Kidney (tissue), 22 donors: ENCODE measurements at places on chromosomes 16 and 17. TPM values are rescaled to one million over a fixed set of nuclear protein-coding genes. Genes with fewer than 3 reads are reported as not detected.

DNA sequence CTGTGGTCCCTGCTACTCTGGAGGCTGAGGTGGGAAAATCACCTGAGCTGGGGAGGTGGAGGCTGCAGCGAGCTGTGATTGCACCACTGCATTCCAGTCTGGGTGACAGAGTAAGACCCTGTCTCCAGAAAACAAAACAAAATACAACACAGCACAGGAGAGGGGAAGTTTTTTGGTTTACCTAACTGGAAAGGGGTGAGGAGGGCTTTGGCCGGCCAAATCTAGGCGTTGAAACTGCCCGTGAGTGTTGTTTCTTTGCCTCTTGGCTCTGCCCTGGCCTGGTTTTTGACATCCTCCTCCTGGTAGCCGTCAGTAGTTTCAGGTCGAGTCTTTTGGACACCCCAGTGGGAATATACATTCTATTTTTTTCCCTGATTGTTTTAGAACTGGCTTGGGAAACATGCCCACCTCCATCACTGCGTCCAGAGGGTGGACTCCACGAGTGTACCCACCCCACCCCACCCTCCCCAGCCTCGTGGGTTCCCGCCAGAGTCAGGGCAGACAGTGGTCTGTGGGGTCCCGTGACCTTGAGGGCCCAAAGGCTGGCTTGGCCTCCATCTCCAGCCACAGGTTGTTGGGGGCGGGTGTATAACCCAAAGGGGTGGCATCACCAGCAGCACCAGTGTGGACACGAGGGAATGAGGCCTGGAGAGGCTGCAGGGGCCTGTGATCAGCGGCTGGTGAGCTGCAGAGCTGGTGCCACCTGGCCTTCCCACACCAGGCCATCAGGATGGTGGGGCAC lies 42.7 kb downstream of the NT5M start:
- H3K36me3 ChIP-seq: no peaks in the 10 kb centered on the region
- H3K27me3 ChIP-seq: no peaks in the 10 kb centered on the region
- H3K4me1 ChIP-seq: no peaks in the 10 kb centered on the region
- H3K4me3 ChIP-seq: no peak overlapping the region
- no peak overlapping the region for H3K27ac ChIP-seq

The CCL1 gene
- not detected for total RNA-seq

- H3K4me3 ChIP-seq: no peak overlapping the region
- no peaks in the 10 kb centered on the region for H3K36me3 ChIP-seq
- H3K27ac ChIP-seq: no peak overlapping the region
- DNase-seq: peak; percentile 60
These were observed 8.4 kb upstream of the SLC47A2 start for GRCh38 chr17:19724501-19725420.

DNA sequence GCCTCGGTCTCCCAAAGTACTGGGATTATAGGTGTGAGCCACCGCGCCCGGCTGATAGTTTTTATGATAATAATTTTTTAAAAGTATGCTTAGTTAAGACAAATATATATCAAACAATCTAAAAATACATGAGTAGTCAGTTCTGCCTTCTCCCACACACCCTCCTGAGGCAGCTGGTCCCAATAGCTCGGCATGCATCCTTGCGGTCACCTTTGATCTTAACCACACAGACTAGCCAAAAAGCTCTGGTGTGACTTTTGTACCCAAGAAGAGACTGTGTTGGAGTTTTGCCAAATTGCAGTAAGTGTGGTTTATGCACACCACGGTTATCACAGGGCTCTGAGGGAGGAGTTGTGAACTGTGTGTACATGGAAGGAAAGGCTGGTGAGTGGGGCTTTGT lies 25.6 kb downstream of the ATP6V0A1 start:
- no peaks in the 10 kb centered on the region for H3K27me3 ChIP-seq
- DNase-seq: no peak
- H3K4me3 ChIP-seq: no peak overlapping the region
- no peak overlapping the region for H3K27ac ChIP-seq
- peaks cover 4% of the 10 kb centered on the region for H3K36me3 ChIP-seq

DNA sequence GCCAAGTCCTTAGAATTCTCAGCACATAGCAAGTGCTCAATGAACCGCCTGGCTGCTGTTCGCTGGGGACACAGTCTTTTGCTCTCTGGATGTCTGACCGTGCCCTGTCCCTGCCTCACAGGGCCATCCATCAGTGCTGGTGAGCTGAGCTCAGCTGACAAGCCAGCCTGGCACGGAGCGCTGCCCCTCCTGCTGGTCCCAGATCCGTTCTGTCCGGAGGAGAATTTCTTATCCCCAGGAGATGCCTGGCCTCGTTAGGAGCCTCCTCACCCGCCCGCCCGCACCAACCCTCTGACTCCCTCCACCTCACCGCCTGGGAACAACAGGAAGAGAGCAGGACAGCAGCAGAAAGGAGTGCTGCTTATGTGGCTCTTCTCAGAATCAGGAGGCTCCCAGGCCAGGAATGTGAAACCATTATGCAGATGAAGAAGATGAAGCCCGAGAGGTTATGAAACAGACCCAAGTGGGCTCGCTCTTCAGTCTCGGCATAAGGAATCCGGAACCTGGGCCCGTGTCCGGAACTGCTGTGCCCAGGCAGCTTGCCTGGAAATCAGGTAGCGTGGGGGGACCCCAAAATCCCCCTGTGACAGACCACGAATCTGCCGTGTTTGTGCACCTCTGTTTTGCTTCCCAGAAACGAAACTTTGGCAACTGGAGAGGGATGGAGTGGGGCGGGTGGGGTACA lies 28.8 kb upstream of the RMI2 start:
- H3K27ac ChIP-seq: no peak overlapping the region
- no peak overlapping the region for H3K4me3 ChIP-seq
- no peaks in the 10 kb centered on the region for H3K36me3 ChIP-seq
- H3K27me3 ChIP-seq: no peaks in the 10 kb centered on the region

The ZNF469 gene
- total RNA-seq: 1.6 TPM

- H3K36me3 ChIP-seq: no peaks in the 10 kb centered on the region
- DNase-seq: peak; percentile 46
- H3K27ac ChIP-seq: no peak overlapping the region
- H3K4me1 ChIP-seq: no peaks in the 10 kb centered on the region
- H3K4me3 ChIP-seq: no peak overlapping the region
These were observed 5.7 kb upstream of the SLC38A8 start for GRCh38 chr16:84048270-84048669.

GRCh38 chr17:364308-364707 lies 11.7 kb upstream of the RPH3AL start:
- no peak overlapping the region for H3K4me3 ChIP-seq
- H3K27me3 ChIP-seq: no peaks in the 10 kb centered on the region

GRCh38 chr16:89561142-89561883 lies 831 bp downstream of the RPL13 start:
- peak overlapping the region; percentile 89 for H3K4me3 ChIP-seq
- peaks cover 33% of the 10 kb centered on the region for H3K36me3 ChIP-seq
- no peak for DNase-seq
- no peak overlapping the region for H3K27ac ChIP-seq
- H3K27me3 ChIP-seq: no peaks in the 10 kb centered on the region

DNA sequence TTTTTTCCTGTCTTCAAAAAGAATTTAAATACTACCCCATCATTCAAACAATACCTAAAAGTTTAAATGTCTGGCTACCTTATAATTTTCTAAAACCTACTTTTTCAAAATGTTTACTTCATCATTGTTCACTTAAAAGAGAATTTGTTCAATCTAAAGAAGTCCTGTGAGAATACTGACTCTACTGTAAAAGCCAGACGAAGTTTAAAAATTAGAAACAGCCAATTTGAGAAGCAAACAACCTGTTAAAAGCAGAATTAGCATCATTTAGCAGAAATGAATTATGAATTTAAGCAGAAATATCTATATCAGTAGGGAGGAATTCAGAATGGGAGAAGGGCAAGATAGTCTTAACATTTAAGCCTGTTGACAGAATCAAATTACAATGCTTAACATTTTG lies 2.1 kb downstream of the SKA2 start:
- DNase-seq: peak; percentile 3
- no peak overlapping the region for H3K4me3 ChIP-seq
- peaks cover 3% of the 10 kb centered on the region for H3K4me1 ChIP-seq
- no peaks in the 10 kb centered on the region for H3K36me3 ChIP-seq
- no peak overlapping the region for H3K27ac ChIP-seq

The SCIMP gene
- total RNA-seq: 7.6 TPM

- no peak overlapping the region for H3K4me3 ChIP-seq
- H3K4me1 ChIP-seq: no peaks in the 10 kb centered on the region
- H3K27me3 ChIP-seq: no peaks in the 10 kb centered on the region
- no peak overlapping the region for H3K27ac ChIP-seq
- no peaks in the 10 kb centered on the region for H3K36me3 ChIP-seq
- DNase-seq: no peak
These were observed 26.9 kb downstream of the DNAH2 start for GRCh38 chr17:7744416-7744815.
